RPMI7951 (cell line): ENCODE measurements at places on chromosomes 11 and 22.

DNA sequence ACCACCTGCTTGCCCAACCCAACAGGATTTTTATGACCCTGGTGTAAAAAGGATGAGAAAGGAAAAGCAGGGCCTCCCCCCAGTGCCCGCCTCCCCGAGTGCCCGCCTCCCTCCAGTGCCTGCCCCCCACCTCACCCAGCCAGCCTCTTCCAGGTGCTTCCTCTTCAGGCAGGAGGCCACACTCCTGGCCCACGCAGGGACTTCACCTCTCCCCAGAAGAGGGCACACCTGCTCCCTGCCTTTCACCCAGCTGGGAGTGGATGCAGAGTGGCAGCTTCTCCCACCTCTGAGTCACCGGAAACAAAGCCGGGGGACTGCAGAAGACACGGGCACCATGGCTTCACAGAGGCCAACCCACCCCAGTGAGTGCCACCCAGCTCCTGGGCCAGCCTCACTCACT lies 16.1 kb downstream of the CPT1A start:
- DNase-seq: no peak

GRCh38 chr11:70650075-70650909 lies 252.0 kb downstream of the CTTN start:
- peak; percentile 70 for DNase-seq

- DNase-seq: no peak
Observed at GRCh38 chr11:37947821-37948220, 1349.8 kb upstream of the RAG2 start.

DNA sequence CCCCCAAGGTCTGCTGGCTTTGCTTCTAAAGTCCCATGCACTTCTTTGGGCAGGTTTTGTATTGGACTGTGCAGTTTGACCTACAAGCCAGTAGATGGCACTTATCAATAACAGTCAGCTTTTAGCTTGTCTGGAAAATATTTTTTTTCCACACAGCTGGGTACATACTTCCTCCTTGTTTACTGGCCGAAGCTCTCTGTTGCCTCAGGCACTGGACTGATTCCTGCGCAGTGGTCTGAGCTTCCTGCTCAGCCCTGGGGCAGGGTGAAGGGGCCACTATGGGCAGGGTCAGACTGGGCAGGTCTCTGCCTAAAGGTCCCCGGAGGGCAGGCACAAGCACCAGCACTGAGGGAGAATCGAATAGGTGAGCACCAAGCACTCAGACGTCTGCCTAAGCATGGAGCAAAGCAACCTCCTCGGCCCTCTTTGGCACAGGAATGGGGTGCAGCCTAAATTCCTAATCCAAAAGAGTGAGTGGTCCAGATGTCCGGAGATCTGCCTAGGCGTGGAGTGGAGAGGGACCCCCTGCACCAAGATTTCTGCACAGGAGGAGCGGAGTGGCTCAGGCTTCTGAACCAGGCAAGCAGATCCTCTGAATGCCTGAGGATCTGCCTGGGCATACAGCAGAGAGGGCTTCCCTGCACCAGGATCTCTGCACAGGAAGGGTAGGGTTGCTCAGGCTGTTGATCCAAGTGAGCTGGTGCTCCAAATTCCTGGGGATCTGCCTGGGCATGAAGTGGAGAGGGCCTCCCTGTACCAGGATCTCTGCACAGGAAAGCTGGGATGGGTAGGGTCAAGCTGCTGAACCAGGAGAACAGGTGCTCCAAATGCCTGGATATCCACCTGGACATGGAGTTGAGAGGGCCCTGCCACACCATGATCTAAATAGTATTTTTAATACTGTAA lies 105.9 kb upstream of the C11orf58 start:
- no peak for DNase-seq

DNA sequence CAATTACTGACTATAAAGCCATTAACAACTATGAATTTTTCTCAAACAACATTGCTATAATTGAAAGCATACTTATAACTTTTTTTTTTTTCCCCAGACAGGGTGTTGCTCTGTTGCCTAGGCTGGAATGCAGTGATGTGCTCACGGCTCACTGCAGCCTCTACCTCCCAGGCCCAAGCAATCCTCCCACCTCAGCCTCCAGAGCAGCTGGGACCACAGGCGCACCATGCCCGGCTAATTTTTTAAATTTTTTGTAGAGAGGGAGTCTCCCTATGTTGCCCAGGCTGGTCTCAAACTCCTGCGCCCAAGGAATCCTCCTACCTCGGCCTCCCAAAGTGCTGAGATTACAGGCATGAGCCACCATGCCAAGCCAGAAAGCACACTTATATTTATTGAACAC lies 6.1 kb upstream of the WEE1 start:
- DNase-seq: no peak

GRCh38 chr11:85495918-85496317 lies 131.2 kb downstream of the DLG2 start:
- DNase-seq: no peak

DNA sequence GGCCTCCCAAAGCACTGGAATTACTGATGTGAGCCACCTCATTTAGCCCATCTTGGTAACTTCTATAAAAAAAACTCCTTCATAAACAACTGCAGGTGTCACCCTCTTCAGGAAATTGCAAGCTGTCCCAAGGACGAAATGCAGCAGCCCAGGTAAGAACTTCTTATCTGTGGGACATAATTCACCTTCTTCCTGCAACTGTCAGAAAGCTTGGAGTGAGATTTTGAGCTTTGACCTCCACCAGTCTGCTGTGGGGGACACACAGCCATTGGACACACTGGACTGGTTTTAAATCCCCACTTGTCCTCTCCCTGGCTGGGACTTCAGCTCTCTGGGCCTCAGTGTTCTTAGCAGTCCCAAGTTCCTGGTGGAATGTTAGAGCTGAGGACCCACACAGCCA lies 368.5 kb downstream of the MN1 start:
- DNase-seq: no peak

- no peak for DNase-seq
Observed at GRCh38 chr11:64102005-64102738, 63.7 kb downstream of the MACROD1 start.
